ENCODE measurements at places on chromosomes 5 and 9.

DNA sequence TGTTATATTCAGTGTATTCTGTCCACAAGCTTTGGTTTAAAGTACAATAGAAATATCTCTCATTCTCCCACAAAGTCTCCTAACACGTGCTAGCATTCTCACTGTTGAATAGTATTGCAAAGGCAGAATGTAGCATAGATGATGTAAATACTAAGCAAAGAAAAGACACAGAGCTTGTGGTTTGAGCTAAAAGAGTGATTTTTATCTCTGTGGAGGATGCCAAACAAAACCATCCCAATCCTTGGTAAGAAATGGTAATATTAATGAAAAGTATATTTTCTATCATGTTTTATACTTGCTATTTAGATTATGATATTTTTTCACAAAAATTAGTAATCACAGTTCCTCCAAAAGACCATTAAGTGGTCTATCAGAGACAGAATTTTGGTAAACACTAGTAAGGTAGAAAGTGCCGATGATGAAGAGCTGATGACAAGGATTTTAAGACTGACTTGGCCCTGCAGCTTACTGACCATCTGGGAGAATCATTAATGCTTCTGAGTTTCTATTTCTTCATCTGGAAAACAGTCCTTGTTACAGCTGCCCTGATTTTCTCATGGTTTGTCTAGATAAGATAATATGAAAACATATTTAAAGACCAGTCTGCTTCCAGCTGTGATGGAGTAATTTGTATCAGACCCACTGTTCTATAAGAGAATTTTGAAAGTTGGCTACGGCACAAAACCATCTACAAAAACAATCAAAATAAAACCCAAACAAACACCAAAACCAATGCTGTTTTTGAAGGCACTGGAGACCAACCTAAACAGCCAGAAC lies 510.2 kb downstream of the SPATA31D1 start:
- no peak for DNase-seq

DNA sequence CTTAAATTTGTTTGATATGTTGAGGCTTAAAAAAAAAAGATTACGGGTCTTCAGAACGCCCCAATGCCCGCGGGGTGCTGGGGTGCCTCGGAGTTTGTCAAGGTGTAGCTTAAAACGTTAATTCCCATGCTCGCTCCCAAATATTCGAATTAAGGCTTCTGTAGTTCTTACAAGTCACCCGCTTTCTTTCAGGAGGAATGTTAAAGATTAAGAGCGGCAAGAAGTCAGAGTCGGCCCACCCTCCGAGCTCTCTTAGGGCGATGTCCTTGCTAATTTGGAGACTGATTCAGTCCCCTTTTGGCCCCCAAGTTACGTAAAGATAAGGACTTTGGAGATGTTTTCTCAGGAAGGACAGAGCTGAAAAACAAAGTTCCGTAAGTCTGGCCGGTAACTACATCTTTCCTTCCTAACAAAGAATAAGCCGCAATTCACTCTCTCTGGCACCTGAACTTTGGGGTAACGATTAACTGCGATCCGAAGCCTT lies 746 bp upstream of the NPM1 start:
- DNase-seq: no peak

DNA sequence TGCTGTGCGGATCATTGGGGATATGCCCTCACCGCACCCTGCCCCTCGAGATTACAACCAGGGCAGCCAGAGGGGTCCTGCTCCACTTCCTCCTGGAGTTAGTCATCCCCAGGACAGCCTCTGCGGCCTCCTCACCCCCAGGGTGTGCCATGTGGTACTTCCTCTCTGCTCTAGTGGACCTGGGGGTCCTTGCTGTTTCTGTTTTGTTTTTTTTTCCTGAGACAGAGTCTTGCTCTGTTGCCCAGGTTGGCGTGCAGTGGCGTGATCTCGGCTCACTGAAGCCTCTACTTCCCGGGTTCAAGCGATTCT lies 5.2 kb upstream of the FCN1 start:
- peak; percentile 39 for DNase-seq

- DNase-seq: no peak
Observed at GRCh38 chr5:10525124-10525495, 38.8 kb upstream of the ANKRD33B start.

GRCh38 chr9:128723352-128723865 lies 518 bp downstream of the ZDHHC12 start:
- no peak for DNase-seq

DNA sequence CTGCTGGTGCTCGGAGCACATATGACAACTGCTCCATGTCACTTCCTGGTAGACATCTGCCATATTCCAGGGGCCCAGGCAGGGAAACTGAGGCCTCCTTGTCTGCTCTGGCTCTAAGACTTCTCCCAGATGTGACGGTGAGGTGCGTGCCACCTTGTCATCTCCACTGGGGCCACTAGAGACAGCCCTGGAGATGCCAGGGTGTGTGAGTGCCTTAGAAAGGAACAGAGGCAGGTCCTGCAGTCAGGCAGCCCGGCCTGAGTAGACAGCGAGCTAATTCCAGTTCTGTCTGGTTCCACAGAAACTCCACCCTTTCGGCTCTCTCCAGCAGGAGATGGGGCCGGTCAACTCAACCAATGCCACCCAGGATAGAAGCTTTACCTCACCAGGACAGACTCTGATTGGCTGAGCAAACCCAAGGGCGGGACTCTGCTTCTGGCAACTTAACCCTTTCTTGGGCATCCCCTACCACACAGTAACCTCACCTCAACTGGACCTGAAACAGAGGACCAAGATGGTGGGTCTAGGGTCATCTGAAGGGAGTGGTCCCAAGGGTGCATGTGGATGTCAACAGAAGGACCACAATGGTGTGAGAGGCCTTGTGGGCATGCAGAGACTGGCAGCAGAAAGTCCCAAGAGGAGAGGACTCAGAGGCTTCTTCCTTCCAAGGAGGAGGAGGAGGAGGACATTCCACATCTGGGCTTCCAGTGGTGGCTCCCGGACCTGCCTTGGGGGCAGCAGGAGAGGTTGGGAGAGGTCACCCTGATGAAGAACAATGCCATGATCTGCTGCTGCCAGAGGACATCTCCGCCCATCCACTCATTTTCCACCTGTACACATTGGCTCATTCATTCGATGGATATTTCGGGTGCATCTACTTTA lies 77.7 kb downstream of the RGS3 start:
- DNase-seq: no peak

GRCh38 chr5:6321078-6321477 lies 57.3 kb downstream of the MED10 start:
- no peak for DNase-seq

DNA sequence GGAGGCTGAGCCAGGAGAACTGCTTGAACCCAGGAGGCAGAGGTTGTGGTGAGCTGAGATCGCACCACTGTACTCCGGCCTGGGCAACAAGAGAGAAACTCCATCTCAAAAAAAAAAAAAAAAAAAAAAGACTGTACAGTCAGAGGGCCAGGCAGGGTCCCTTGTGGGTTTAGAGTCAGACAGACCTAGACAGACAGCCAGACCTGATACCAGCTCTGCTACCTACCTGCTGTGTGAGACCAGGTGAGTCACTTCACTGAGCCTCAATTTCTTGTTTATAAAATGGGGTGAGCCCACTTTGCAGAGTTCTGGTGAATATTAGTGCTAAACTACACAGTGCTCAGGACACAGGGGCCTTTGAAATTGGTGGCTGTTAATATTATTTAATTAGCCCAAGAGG lies 19.7 kb downstream of the TRIM14 start:
- no peak for DNase-seq

DNA sequence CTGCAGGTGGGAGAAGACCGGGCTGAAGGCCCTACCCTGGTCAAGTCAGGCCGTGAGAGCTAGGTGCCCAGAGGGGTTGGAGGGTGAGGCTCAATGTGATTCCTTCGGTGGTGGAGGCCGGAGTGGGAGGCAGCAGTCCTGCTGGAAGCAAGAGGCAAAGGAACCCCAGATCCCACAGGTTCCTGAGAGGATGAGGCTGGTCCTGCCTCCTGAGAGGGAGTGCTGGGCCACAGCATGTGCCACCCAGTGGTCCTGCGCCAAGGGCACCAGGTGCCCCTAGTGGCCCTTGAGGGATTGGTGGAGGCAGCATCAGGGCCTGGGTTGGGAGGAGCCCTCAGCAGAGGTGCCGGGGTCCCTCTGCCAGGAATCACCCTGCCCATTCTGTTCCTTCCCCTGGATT lies 59.1 kb downstream of the BARX1 start:
- peak; percentile 50 for DNase-seq

GRCh38 chr9:69371001-69371400 lies 46.0 kb downstream of the ENTREP1 start:
- no peak for DNase-seq

DNA sequence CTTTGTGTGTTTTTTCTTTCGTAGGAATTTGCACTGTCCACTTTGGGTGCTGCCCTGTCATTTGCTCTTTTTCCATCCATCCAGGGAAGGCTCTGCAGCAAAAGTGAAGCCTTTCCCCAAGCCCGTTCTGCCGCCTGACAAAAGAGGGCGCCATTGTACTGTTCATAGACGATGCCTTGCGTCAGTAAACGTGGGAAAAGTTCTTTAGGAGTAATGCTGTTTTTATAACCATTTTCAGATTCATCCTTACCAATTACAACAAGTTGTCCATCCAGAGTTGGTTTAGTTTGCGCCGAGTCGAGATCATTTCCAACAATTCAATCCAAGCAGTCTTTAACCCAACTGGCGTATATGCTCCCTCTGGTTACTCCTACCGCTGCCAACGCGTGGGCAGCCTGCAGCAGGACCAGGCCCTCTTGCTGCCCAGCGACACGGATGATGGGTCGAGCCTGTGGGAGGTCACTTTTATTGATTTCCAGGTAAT lies 34.3 kb upstream of the RPS23 start:
- no peak for DNase-seq

GRCh38 chr5:16759147-16759773 lies 142.5 kb upstream of the RETREG1 start:
- no peak for DNase-seq

- no peak for DNase-seq
Observed at GRCh38 chr9:112439825-112440224, 46.8 kb upstream of the KIAA1958 start.

DNA sequence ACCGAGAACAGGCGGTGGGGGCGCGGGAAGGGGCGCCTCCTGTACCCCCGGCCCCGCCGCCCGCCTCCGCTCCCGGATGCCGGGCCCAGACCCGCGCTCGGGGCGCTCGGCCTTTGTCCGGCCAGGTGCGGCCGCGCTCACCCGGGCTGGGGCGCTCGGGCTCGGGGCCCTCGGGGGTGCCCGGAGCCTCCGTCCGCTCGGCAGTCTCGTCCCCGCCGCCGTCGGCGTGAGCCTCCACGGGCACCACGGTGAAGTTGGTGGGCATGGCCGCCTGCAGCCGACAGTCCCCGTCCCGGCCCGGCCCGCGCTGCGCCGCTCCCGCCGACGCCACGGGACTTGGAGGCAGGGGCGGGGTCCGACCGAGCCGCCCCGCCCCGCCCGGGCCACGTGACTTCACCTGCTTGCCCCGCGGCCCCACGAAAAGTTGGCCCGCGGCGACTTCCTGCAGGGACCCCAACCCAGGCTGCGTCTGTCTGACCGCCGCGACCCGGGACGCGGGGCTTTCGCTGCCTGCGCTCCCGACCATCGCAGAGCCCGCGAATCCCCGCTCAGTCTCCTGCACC lies at the start of gene SLC12A7:
TSS of gene SLC12A7 (minus strand) at position 337 of the 563 bp plus-strand sequence. CDS start at position 265, 72 bp downstream.
- no peak for DNase-seq

- DNase-seq: no peak
Observed at GRCh38 chr5:135130261-135131215, 96.5 kb upstream of the PITX1 start.

GRCh38 chr5:76986825-76987526 lies 34.1 kb downstream of the CRHBP start:
- DNase-seq: no peak

GRCh38 chr9:17888066-17888465 lies 309.2 kb downstream of the SH3GL2 start:
- DNase-seq: no peak

GRCh38 chr5:173969167-173970049 lies 19.6 kb upstream of the C5orf47 start:
- no peak for DNase-seq

DNA sequence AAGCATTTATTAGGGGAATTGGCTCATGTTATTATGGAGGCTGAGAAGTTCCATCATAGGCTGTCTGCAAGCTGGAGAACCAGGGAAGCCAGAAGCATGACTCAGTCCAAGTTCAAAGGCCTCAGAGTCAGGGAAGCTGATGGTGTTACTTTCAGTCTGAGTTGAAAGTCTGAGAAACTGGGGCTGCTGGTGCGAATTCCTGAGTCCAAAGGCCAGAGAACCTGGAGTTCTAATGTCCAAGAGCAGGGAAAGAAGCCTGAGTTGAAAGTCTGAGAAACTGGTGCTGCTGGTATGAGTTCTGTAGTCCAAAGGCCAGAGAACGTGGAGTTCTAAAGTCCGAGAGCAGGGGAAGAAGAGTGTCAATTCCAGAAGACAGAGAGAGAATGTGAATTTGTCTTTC lies 641.1 kb downstream of the ISL1 start:
- DNase-seq: no peak

DNA sequence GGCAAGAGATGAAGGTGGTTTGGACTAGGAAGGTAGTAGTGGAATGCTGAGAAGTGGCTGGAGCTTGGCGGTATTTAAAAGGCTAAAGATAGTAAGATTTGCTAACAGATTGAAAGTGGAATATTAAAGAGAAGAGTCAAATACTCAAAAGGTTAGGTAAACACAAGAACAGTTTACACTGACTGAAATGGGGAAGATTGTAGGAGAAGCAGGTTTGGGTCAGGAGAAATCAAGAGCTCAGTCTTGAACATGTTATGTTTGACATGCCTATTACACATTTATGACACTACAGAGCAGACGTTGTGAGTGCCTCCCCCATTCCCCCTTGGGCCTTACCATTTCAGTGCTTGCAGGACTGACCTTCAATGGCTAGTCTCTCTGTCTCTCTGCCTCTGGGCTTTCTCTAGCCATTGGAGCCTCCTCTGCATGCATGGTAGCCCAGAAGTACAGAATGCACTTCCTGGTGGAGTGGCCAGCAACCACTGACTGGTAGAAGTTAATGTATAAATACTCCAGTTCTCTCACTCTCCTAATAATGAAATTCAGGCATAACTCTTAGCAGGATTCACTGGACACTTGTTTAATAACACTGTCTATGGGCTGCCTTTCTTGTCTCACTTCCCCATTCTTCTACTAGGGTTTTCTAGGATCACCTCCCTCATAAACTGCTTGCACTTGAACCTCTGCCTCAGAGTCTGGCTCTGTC lies 56.8 kb downstream of the HMGCS1 start:
- DNase-seq: no peak

DNA sequence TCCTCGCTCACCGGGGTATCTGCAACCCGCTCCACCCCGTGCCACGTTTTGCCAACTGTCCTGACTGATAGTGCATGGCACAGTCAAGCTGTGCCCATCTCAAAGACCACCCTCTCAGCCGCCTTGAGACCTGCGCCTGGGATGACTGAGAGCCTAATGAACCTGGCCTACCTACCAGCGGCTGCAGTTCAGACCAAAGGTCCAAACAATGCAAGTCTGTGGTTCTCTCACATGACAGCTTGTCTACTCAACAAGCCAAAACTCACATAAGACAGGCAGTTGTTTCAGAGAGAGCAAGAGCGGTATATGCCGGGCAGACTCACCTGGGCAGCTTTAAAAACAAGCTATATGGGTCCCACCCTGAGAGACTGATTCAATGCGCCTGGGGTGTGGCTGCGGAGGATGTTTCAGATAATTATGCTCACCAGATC lies 70.5 kb downstream of the EPB41L4B start:
- DNase-seq: no peak
